ENCODE measurements at places on chromosomes 4 and X.

- no peak for DNase-seq
These were observed 72.2 kb upstream of the GABRG1 start for GRCh38 chr4:46196086-46196485.

DNA sequence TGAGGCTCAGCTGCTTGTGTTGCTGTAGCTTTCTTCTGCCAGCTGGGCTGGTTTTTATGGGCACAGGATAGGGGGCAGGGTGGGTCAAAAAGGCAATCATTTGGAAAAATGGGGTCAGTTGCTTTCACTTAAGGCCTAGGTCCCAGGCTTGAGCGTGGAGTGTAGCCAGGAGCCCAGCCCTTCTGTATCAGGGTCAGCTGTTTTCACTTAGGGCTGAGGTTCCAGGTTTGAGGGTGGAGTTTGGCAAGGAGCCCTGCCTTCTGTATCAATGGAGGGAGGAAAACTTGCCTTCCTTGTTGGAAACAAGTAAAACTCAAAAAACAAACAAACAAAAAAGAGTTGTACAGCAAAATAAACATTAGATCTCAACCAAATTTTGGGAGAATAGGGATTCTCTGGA, 37.0 kb upstream of the UGT8 start:
- no peak for DNase-seq

GRCh38 chr4:86482306-86483172, 111.6 kb upstream of the PTPN13 start:
- peak; percentile 13 for DNase-seq

DNA sequence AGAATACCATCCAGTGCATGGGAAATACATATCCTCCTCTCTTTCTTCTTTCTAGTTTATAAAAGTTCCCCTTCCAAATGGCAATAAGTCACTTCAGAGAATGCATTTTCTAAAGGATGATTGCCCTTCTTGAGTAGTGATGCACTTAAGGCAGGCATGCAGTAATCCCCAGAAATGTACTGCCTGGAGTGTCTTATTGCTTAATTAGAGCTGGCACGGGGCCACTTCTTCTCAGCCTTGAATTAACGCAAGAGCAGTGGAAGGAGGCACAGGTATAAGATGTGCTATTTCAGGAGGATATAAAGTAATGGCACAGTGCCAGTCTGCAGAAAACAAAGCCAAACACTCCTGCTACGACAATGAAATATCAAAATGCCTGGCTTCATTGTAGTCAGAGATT, 371.4 kb upstream of the FAM241A start:
- DNase-seq: no peak

DNA sequence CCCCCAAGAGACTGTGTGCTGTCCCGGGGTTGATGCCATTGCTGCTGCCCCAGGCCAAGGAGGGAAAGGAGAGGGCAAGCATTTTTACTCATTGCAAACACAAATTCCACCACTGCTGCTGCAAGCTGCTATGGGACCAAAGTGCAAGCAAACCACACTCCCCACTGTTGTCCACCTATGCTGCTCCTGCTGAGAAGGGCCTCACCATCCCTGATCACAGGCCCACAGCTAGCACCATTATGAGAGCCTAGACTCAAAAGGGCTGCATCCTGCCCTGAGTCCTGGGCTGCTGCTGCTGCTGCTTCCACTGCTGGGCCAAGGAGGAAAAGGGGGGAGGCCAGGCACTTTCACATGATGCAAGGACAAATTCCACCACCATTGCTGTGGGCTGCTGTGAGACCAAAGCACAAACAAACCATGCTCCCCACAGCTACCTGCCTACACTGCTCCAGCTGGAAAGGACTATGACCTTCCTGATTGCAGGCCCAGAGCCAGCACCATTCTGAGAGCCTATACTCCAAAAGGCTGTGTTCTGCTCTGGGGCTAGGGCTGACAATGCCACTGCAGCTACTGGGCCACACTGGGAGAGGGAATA, 218.2 kb upstream of the ZCCHC13 start:
- DNase-seq: no peak
